ENCODE measurements at places on chromosomes 1 and 21.
A peak's percentile ranks its signal among the peaks of the same experiment; 100 is the strongest.

DNA sequence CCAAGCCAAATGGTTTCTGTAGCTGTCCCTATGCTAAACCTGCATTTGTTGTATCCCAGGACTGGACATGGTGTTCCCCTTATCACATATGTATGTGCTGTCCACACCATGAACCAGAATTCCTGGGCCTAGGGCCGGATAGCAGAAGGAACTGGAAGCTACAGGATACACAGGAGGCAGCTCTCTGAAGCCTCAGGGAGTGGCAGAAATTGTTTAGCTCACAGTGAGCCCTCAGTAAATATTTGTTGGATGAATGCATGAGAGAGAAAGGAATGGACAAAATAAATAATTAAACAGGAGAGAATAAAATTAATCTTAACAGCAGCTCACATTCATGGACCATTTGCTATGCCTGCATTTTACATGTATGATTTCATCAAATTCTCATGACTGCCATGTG is 2.1 kb downstream of the NIPAL3 start:
- DNase-seq: no peak

GRCh38 chr1:209484429-209484828 is 99.1 kb upstream of the CAMK1G start:
- DNase-seq: no peak

DNA sequence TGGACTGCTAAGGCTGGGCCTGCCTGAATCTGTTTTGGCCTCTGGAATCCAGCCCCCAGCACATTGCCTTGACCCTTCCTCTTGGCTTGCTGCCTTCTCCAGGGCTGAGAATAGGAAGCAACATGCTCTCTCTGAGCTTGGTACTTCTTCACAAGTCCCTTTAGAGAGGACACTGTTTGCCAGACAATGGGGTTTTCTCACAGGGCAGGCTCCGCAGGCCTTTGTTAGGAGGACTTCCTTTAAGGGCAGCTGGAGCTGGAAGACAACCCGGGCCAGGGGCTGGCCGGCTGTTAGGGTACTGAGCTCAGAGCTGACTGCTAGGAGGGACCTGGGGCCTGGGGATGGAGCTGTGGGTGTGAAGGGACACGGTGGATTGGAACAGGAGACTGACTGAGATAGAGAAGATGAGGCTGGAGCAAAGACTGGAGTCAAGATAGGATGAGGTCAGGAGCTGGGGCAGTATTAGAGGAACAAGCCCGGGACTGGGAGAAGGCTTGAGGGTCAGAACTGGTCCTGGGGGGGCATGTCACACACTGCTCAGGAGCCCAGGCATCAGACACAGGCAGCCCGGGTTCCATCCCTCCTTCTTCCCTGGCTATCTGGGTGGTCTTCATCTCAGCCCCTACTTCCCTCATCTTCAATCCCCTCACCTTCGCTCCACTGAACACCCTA is 5.4 kb upstream of the ALPL start:
- no peak for DNase-seq

GRCh38 chr1:166705376-166706289 is 133.6 kb upstream of the POGK start:
- DNase-seq: no peak

DNA sequence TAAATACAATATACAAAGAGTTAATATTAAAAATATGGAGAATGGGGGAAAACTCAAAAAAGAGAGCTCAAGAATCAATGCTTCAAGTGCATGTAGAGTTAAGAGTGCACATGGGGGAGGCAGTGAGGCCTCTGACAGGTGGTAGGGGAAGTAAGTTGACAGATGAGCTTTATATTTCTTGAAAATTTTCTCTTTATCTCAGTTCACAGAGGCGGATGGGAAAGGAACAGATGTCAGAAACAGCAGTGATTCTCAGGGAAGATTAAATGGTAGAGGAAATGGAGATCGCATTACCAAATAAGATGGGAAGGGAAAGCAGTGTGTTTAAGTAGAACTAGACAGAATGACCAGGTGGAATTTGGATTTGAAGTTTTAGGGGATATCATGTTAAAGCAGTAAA is 200.1 kb upstream of the C1orf105 start:
- no peak for DNase-seq

- DNase-seq: no peak
Measured at GRCh38 chr1:35112668-35113067, 33.5 kb downstream of the ZMYM1 start.

- DNase-seq: no peak
Measured at GRCh38 chr1:168834225-168834872, 105.3 kb upstream of the DPT start.

DNA sequence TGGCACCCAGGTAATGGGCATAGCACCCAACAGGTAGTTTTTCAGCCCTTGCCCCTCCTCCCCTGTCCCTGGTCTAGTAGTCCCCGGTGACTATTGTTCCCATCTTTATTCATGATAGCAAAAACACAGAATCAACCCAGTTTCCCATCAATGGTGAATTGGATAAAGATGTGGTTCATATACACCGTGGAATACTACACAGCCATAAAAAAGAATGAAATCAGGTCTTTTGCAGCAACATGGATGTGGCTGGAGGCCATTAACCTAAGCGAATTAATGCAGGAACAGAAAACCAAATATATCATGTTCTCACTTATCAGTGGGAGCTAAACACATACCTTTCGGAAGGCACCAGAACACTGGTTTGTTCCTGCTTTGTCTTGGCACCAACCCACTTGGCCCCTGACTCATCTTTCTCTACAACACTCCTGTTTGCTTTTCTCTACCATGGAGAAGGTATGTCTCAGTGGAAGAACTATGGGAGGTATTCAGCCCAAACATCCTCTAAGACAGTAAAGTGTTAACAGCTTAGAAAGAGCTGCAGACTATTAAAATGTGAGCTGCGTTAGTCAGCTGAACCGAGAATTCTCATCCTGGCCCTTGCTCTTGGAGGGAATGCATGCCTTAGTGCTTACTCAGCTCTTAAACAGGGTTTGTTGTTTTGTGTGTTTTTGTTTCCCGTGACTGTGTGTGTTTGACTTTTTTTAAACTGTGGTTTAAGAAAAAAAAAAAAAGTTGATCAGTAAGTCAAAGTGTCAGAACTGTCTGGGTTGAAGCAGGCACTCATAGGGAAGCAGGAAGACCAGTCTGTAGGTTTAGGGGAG is 203.0 kb downstream of the TOMM20 start:
- peak; percentile 83 for DNase-seq

DNA sequence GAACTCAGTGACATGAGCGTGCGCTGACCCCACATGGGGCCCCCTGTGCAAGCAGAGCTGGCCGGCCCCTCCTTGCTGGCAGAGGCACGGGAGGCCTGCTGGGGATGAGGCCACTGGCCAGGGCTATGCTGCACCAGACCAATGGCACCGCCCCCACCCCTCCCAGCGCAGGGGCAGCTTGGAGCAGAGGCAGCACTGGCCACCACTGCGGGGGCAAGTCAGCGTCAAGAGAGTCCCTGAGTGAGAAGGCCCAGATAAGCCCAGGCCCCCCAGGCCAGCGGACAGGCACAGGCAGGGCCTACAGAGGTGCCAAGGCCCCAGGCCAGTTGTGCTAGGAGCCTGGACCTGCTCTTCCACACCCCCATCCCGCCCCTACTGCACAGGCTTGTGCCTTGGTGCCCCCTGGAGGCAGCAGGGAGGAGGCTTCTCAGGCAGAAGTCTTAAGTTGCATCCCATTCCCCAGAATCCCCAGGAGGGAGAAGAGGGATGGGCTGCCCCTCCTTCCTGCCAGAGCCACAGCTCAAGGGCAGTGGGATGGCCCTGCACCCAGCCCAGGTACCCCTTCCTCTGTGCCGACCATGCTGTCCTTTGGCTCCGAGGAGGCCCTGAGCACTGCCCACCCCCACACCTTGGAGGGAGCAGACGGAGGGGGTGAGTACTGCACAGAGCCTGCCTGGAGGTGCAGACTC is 35.8 kb downstream of the EPHX1 start:
- no peak for DNase-seq

GRCh38 chr21:41610042-41610839 is 102.3 kb upstream of the TMPRSS2 start:
- no peak for DNase-seq

DNA sequence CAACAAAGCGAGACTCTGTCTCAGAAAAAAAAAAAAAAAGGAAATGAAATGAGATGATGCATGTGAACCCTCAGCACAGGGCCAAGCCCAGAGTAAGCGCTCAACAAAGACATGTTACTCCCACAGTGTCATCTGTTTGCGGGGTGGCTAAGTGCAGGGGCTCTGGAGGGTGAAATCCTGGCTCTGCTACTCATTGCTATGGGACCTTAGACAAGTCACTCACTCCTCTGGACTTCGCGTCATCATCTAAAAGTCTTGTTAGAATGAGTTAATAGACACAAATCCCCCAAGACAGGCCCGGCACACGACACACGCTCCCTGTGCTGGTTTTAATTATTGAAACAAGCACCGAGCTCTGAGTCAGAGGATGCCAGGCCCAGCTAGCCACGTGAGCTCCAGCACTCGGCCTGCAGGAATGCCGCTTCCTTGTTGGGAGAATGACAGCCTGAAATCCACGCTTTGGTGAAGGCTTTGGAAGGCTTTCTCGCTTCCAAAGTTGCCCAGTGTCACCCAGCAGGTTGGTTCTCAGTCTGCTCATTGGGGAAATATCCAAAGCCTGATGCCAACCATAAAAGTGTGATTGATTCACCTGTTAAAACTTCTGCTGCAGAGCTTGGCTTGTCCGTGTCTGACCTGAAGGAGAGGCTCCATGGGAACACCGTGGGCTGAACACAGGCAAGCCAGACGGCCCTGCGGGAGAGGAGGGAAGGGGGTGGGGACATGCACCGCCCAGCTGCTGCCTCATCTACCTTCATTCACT is 36.7 kb upstream of the TARDBP start:
- DNase-seq: no peak

- DNase-seq: no peak
Measured at GRCh38 chr1:26894263-26894662, 4.2 kb upstream of the GPN2 start.

DNA sequence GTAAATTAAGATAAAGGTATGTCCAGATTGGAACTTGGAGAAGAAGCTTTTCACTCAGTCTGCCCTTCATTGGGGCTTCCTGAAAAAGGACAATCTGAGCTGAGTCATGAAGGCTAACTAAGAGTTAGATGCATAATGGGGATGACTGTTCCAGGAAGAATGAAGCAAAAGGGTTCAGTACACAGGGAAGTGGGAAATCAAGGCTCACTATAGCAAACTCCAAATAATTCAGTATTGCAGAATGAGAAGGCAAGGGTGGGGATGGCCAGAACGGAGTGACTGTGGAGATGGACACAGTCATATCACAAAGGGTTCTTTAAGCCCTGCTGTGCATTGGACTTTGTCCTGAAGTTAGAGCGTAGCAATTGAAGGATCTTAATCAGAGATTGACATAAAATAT is 158.3 kb downstream of the FGGY start:
- DNase-seq: no peak

DNA sequence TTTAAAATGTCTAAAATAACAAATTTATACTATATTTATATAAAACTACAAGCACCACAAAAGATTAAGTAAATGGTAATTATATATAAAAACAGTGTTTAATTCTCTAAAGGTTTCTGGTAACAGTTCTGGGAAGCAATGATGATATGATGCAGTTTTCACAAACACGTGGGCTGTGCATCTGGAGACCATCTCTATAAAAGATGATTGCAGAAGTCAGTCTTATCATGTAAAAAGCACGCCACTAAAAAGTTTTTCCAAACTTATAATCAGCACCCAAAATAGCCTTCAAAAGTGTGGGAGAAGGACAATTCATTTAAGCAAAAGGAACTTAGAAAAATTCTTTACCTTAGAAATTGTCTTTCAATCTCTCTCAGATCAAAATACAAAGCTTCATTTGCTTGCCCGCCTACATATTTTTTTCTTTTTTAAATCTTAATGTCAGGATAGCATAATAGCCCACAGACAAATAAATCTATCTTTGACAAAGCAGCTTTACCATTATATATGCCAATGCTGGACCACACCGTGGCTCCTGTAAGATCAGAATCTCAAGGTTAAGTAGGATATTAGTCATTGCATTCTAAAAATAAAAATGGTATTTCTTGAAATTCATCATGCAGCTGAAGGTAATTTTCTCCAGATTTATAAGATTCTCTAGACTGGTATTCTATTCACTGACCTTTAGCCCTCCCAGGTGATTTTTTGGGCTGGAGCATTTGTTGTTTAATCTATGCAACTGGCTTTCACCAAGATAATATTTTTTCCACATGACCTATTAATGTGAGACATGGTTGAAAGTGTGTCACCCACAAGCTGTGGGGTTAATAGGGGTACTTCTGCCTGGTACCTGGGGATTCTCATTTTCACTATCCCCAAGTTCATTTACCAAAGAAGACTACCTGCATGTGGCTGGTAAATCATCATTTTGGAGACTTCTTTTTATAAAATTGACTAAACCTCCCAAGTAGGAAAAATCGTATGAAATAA is 189.6 kb upstream of the ST6GALNAC5 start:
- no peak for DNase-seq

DNA sequence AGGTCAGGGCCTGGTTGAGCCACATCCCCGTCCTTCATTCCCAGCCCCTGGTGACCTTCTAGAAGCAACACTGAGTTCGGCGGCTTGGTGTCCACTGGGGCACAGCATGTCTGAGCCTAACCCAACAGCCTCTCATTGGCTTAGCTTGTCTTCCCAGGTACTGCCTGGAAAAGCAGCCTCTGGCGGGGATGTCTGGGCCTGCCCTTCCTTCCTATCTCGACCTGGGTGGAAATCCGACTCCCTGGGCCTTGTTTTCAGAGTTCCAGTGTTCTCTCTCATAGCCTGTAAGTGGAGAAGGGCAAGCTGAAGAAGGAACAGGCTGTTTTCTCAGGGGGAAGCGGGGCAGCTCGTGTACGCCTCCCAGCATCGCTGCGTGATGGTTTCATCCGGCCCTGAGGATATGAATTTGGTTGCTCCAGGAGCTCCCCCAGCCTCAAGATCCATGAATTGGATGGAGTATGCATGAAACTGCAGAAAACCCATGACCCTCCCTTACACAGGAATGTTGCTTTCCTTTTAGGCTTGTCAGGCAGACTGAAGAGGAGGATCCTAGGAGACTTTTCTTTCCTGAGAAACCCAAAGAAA is 116.5 kb upstream of the IRF2BP2 start:
- DNase-seq: no peak

- peak; percentile 77 for DNase-seq
Measured at GRCh38 chr1:230788561-230789275, 41.5 kb downstream of the CAPN9 start.

DNA sequence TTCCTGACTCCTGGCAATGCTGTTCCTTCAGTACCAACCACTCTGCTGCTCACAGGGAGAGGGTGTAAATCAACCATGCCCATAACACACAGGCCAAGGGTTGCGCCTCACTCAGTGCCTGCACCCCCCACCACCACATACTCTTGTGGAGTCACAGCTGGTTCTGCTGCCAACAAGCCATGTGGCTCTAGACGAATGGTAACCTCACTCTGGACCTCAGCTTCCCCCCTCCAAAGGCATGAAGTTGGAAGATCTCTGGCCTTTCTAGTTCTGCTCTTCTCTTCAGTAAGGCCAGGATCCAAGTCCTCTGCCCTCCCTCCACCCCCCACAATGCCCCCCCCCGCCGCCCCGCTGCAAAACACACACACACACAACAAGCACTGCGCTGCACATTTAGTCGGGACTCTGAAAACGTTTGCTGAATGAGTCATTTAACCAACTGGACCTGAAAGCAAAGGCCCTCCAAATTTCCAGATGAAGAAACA is 1.7 kb upstream of the GLIS1 start:
- DNase-seq: no peak

- no peak for DNase-seq
Measured at GRCh38 chr1:118934706-118935105, 53.4 kb downstream of the TBX15 start.
